ENCODE measurements at places on chromosomes 2 and 18.

DNA sequence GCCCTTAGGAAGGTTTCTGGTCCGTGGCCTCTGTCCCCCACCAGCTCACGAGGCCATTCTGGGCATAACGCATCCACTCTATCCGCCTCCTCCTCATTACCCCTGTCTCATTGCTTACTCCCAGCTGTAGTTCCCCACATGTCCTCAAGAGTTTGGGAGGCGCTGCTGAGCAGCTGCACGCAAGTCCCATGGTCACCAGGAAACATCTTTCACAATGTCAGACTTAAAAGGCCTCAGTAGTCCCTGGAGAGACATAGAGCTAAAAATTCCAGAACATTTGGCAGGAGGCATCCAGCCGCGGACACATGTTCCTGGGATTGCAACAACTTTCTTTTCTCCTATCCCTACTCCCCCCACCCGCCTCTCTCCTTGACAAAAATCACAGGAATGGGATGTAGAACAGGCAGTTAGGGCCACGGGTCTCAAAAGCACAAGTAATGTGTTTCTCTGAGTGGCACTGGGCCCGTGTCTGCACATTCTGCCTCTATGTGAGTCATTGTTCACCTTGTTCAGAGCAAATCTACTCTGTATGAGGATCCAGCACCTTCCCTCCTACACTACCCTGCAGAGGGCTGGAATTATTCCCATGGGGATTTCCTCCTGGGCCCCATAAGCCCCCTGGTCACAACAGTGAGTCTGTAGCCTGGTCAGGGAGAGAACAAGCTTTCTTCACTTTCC lies 8.1 kb downstream of the LBH start:
- peak; percentile 66 for DNase-seq

DNA sequence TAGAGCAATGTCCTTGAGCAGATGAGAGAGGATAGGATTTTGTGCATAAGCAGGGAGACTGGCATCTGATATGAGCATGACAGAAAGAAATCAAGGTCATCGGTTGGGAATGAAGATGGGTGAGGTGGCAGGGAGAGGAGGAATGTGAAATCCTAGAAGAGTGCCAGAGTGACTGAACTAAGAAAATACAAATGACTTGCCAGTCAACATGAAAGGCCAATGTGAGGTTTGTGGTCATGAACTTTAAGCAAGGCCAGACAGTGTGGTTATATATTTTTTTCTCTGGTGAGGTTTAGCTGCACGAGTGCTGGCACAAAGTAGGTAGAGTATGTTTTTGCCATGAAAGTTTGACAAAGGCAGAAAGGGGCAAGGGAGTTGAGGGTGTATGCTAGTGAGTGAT lies 21.2 kb downstream of the QPCT start:
- DNase-seq, result no peak

- no peak for DNase-seq
These were observed 567.8 kb upstream of the KLHL29 start for GRCh38 chr2:22817197-22817596.

- DNase-seq, result no peak
These were observed 72.4 kb downstream of the FASTKD2 start for GRCh38 chr2:206837775-206838174.

GRCh38 chr18:74396171-74397169 lies 60.6 kb downstream of the DIPK1C start:
- DNase-seq, result no peak

- no peak for DNase-seq
These were observed 52.5 kb upstream of the TTN start for GRCh38 chr2:178859730-178860129.

- DNase-seq, result no peak
These were observed 317.0 kb upstream of the MMADHC start for GRCh38 chr2:149904352-149905175.

GRCh38 chr2:12918138-12918834 lies 201.6 kb downstream of the TRIB2 start:
- DNase-seq, result no peak

DNA sequence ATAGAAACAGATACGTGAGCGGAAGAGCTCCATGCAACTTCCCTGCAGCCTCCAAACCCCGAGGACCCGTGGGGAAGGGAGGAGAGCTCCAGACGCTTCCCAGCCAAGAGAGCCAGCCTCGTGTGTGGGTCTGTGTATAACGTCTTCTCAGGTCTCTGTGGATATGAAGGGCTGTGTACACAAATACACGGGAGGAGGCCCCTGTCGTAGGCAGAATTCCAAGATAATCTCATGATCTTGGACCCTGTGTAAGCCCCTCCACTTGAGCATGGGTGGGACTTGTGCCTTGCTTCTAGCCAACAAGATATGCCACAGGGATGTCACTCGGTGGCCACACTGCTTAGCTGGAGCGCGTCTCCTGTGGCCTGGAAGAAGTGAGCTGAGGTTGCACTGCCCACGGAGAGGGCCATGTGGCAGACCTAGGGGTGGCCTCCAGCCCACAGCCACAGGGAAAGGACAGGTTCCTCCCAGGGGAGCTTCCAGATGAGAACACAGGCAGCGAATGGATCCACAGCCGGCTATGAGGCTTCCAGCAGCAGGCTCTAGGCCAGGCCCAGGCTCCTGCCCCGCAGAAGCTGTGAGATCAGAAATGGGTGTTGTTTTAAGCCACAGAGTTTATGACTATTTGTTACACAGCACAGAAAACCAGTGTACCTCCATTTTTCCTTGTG lies 15.6 kb upstream of the KLF11 start:
- DNase-seq, result no peak

GRCh38 chr2:174602745-174603144 lies 5.1 kb upstream of the WIPF1 start:
- no peak for DNase-seq

- DNase-seq, result no peak
These were observed 21.4 kb downstream of the SFXN5 start for GRCh38 chr2:73050121-73050545.

DNA sequence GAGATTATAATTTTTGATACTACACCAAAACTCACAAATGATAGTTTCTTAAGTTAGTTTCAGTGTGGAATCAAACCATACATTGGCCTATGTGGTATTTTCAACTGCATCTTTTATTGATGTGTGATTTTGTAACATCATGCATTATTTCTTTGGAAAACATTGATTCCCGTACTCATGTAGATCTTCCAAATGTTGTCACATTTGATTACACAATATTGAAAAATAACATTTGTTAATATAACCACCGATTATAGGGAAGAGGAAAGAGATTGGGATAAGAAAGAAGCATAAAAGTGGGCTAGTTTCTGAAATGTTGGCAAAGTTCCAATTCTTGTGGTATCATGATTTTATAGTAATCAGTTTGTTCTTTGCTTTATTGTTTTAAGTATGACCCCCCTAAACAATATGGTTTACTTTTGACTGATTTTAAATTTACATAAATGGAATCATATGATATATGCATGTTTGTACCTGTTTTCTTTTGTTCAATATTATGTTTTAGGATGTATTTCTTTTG lies 117.2 kb upstream of the OTX1 start:
- no peak for DNase-seq

- DNase-seq, result no peak
These were observed 232.5 kb upstream of the CTAGE1 start for GRCh38 chr18:22650247-22650646.

DNA sequence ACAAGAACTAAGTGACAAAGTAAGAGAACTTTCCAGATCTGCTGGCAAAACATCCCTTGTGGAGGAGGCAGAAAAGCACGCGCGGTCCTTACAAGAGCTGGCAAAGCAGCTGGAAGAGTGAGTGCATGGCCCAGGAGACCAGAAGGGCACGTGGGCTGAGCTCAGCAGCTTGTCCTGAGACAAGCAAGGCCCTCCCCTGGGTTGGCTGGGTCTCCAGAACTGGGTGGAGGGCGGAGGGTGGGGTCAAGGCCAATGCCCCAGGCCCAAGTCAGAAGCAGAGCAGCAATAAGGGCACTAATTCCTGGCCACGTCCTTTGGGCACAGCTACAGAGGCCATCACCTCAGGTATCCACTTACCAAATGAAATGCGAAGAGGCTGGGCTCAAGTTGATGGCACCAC lies 110.6 kb upstream of the TTC39C start:
- no peak for DNase-seq

DNA sequence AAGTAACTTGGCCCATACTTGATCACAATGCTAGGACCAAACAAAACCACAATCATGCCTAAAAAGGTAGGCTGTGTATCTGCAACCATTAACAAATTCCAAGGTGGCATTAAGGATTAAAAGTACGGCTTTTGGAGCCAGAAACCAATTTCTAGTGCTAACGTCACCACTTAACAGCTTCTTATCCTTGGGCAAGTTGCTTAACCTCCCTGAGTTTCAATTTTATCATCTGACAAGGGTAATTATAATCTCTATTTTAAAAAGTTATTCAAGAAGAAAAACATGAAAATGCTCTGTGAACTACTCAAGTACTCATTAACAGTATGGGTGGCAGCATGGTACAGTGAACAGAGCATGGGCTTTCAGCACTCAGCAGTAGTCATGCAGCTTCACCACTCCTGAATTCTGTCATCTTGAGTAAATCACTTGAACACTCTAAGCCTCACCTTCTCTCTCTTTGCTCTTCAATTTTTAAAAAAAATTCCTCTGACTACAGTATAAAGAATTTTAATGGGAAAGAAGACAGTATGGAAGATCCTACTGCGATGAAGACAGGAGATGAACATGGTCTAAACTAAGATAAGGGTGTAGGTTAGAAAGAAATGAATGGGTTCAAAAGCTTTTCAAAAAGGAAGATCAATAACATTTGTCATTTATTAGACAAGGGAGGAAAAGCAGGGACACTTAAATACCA lies 69.2 kb downstream of the SS18 start:
- no peak for DNase-seq

DNA sequence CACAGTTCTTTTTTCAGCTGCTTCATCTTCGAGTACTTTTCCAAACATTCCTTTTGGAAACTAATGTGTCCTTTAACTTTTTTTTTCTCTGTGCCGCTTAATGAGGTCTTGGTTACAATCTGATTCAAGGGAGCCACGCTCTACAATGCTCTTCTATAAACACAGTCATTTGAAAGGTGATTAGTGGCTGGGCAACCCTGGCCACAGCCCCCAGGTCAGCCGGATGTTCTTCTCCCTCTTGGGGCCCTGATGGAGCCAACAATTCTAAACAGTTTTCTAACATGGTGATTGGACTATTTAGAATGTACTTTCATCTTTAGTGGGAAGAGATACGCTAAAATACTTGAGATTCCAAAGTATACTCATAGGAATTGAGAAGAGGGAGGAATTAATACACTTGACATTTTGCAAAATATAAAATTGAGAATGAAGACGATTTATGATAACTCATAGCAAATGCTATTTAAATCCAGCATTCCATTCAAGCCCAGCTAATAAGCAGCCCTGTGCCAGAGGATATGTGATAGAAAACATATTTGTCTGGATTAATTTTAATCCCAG lies 83.7 kb upstream of the MBOAT2 start:
- no peak for DNase-seq

GRCh38 chr2:187943772-187944369 lies 347.8 kb upstream of the GULP1 start:
- no peak for DNase-seq

GRCh38 chr2:100381240-100381639 lies 36.2 kb downstream of the CHST10 start:
- peak; percentile 33 for DNase-seq

DNA sequence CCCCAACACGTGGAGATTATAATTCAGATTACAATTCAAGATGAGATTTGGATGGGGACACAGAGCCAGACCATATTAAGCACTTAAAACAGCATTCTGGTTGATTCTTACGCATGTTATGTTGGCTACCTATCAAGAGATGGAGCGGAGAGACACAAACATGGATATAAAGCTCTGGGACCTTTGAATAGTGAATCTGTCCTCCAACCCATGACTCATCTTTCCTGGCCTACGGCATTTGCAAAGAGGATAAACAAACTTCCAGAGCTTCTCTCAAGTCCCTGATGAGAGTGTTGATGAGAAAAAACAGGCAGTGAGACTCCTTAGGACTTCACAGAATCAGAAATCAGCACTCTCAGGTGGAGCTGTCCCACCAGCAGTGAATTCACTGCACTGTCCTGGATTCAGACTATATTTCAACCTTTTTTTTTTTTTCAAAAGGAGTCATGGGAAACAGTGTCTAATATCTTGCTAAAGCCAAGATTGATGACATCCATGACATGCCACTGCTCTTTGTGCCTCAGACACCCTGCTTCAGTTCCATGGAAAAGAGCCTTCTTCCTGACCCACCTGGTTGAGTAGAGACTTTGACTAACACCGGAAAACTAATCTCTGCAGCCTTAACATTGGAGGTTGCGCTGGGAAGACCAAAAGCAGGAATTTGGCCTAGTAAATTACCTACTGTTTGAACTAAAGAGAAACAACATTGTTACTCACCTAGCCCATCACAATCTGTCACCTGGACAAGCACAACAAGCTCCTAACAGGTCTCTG lies 62.1 kb upstream of the NPAS2 start:
- DNase-seq, result no peak

- no peak for DNase-seq
These were observed 54.8 kb upstream of the REV1 start for GRCh38 chr2:99544608-99545007.

GRCh38 chr2:132621131-132621875 lies 48.7 kb downstream of the LYPD1 start:
- DNase-seq, result no peak

DNA sequence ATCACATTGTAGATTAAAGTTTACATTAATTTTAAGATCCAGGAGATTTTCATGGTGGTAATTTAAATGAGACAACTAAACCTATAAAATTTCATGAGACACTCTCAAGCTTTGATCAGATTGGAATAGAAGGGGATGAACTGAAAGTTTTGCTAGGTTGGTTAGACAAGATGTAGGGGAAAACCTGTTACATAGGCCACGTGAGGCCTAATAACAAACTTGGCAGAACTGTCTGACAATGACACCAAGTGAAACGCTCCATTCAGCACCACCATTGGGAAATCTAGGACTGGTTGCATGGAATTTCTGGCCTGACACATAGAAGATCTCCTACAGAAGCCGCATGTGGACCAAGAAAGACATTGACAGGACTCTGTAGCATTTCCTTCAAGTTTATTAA lies 87.8 kb upstream of the SLC39A10 start:
- no peak for DNase-seq

DNA sequence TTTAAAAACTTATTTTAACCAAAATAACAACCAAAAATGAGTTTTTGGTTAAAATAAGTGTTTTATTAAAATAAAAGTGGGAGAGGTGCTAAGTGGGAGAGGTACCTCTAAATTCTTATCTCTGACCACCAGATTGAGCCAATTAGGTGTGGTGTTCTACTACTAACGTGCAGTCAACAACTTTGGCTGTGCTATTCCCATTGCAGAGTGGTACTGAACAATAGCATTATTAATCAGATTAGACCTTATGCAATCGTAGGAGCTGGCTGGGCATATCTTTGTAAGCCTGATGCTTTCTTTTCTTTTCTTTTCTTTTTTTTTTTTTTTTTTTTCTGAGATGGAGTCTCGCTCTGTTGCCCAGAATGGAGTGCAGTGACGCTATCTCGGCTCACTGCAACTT lies 38.9 kb downstream of the RAB27B start:
- DNase-seq, result no peak

DNA sequence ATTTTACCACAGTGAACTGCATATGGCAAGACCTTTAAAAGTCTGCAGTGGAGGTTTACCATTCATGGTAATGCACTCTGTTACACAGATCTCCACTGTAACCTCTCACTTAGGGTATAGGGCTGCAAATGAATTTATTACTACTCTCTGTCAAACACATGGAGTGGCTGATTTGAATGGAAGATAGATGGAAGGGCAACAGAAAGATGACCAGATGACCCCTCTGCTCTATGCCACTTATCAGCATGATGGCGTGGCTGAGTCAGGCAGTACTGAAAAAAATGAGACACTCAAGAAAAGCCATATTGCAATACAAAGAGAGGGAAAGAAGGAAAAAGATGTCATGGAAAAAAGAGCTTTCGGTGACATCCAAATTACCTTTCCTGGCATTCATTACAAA lies 72.3 kb downstream of the ABCA12 start:
- DNase-seq, result no peak

Measured in stimulated activated CD8-positive, alpha-beta memory T cell treated with anti-CD3 and anti-CD28 coated beads, Interleukin-15, amount 100 ng/mL, for 48 hours (primary cell).